ENCODE measurements at places on chromosomes 6 and 20.

DNA sequence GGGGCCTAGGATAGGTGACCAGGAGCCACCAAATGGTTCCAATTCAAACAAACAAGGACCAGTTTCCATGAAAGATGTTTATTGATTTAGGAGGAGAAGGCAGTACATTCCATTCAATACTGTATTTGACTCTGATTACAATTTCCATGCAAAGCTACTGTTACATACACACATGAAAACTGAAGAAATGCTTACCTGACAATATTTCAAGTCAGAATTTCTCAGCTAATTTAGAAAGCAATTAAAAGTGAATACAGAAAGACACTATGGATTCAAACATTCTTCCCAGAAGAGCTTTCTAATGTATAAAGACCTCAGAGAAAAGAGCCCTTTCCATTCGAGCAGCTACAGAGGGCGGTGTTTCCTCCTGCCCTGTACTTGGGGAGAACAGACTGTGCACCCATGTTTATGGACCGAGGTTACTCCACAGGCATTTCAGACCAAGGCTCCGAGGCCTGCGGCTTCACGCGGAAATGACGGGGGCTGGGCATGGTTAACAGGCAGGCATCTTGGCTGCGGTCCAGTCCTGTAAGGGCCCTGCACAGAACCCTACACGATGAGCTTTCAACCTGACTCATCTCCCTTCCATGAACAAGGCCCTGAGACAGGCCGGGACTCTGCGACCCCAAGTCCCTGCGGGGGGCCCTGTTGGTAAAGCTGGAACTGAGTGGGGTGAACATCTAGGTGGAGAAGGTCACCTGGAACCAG is 25.7 kb upstream of the TCFL5 start:
- peak; percentile 51 for DNase-seq

- no peak for DNase-seq
Measured at GRCh38 chr6:16972535-16972934, 129.3 kb upstream of the STMND1 start.

DNA sequence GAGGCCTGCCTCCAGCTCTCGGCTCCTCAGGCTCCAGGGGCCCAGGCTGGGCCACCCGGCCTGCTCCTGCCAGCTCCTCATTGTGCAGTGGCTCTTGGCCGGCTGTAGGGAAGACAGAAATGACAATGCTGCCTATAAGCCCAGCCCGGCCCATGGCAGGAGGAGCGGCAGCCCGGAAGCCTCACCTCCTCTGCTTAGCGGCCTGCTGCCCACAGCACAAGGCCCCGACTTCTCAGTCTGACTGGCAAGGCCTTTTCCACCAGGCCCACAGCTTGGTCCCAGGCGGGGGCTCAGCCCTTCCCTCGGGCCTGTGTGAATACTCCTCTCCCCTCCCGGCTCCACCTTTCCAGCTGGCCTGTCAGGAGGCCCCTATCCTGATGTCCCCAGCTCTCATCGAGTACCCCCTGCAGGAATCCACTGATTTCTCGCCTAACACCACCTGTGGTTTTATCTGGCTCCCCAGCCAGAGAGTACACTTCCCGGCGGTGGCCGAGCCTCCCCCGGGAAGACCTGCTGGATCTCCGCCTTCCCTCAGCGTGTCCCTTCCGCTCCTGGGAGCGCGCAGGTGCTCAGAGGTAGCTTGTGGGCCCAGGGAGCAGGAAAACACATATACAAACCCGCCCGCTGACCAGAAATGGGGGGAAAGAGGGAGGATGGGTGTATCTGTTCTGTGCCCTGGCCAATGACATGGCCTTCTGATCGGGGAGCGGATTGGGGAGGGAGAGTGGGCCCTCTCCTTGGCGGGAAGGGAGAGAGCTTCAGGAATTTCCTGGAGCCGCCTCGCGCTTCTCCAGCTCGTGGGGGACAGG is 963 bp downstream of the DDRGK1 start:
- DNase-seq = no peak

DNA sequence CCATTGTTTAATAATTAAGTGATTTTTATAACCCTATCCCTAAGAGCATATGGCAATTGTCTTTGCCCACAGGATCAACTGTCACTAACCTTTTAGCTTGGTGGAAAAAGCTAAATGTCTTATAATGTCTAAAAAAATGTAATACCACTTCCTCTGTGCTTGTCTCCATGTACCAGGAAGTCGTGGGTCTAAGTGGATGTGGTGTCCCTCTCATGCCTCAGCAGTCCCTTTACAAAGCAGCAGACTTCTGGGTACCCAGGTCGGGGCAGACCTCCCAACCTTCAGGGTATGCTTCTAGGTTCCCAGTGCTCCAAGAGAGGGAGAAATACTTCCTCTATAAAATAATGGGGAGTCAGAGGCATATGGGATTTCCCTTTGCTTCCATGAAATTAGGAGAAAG is 74.7 kb downstream of the ZHX3 start:
- DNase-seq = no peak

GRCh38 chr6:40484066-40484465 is 103.1 kb downstream of the LRFN2 start:
- DNase-seq = no peak

GRCh38 chr6:46756469-46757213 is 9.9 kb downstream of the ANKRD66 start:
- no peak for DNase-seq

- DNase-seq = no peak
Measured at GRCh38 chr20:31988430-31989015, 20.6 kb downstream of the XKR7 start.

- DNase-seq = no peak
Measured at GRCh38 chr6:31717499-31718222, 2.5 kb downstream of the LY6G6D start.
